Renal cortex interstitium (tissue), 15 donors: ENCODE measurements at places on chromosomes 6 and 20. TPM values are rescaled to one million over a fixed set of nuclear protein-coding genes. Genes with fewer than 3 reads are reported as not detected.

The SLC32A1 gene
- polyA plus RNA-seq = 1.4 TPM

The SSTR4 gene
- polyA plus RNA-seq = 0.14 TPM

The FOXQ1 gene
- 11.9 TPM for polyA plus RNA-seq

The EFCAB8 gene
- 0.04 TPM for polyA plus RNA-seq

The CRISP3 gene
- polyA plus RNA-seq = 0.31 TPM

The GJA10 gene
- not detected for polyA plus RNA-seq

- DNase-seq = no peak
Measured at GRCh38 chr6:39050453-39051112, 2.0 kb downstream of the GLP1R start.

DNA sequence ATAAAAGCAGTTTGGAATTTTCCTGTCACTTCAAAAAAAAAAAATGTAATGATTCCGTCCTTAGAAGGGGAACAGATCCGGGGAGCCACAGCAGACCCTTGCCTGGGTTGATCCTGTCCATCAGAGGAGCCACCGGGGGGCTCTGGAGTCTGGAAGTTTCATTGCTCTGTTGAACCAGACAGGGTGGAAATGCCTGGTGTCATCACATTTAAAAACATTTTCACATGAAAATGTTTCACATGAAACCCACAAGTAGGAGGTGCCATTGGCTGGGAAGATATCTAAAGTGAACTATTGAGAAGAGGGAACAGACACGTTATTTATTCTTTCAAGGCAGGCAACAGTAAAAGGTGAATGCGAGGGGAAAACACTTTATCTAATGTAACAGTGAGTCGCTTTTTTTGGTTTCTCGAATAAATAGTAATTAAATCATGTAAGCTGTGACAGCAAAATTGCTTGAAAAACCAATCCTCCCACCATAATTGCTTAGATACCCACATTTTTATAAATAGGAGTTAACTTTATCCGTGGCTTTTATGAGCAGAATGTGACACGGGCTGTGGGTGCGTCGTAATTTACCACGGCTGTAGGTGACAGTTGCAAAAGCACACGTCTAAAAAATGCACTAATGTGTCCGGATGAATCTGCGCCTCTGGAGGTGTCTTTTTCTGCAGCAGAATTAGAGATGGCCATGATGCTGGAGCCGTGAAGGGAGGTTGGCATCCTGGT, 323.4 kb downstream of the TAF4 start:
- DNase-seq = no peak

DNA sequence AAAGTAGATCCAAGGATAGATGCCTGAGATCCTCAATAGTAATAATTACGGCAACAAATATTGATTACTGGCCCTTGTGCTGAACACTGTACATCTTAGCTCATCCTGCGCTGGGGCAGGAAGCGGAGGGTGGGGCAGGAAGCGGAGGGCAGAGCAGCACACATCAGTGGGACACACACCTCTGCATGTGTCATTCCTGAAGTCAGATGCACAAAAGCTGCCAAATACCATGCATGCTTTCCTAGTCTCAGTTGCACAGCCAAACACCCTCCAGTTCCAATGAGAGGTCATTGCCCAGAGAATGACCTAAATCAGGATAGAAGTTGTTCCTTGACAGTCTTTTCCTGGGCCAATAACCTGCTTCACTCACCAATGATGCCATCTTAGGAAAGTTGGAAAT, 74.4 kb upstream of the FOXC1 start:
- no peak for DNase-seq

GRCh38 chr20:41142919-41143318, 5.6 kb downstream of the PLCG1 start:
- DNase-seq = no peak

GRCh38 chr6:1624851-1625781, 15.4 kb downstream of the FOXC1 start:
- no peak for DNase-seq

- no peak for DNase-seq
Measured at GRCh38 chr20:41170386-41171105, 33.2 kb downstream of the PLCG1 start.

DNA sequence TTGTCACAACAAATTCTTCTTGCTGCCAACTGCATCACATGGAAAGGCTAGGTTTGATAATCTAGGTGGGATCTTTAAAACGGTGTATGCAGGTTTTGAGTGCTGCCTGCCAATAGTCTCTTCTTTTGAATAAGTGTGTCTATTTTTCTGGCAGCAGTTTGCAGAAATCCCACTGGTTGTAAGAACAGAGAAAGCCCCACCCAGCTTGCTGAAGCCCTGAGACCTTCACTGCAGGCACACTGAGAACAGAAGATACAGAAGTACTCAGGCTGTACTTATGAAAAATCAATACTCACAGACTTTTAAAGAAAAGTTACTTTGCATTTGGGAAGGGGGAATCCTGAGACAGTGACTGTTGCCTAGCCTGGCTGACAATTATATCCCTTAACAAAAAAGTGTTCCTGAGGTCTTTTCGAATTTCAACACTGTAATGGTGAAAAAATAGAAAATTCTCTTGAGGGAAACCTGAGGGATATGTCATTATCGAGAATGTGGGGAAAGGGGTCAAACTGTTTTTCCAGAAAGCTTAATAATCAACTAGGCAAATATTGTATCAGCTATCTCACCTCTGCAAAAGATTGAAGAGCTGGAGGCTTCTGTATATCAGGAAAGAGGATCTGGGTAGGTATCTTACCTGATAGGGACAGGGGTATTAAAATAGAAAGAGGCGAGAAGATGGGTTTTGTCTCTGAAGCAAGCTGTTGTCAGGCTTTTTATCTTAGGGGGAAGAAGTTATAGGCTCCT, 199.9 kb downstream of the LRFN2 start:
- no peak for DNase-seq

DNA sequence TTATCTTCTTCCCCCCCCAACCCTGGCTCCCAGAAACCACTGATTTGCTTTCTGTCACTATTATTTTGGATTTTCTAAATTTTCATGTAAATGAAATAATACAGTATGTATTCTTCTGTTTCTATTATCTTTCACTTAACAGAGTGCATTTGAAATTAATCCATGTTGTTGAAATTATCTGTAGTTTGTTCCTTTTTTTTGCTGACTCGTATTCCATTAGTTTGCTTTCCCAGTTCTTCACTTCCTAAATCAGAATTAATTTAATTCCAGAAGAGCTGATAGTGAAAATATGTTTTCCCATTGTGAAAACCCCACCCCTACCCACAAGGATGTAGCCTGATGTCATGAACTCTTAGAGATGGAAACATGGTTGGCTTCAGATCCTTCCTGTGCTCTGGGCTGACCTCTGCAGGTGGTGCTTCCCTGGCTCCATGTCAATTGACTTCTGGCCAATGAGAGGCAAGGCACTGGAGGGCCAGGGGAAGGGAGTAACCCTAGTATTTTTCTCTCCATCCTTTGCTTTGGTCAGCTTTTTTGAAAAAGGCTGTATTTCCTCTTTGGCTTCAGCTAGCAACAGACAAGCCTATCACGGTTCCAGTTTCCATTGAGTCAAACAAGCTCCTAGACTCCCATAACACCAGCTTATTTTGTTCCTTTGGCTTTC, 244.4 kb upstream of the HSF2 start:
- DNase-seq = no peak

DNA sequence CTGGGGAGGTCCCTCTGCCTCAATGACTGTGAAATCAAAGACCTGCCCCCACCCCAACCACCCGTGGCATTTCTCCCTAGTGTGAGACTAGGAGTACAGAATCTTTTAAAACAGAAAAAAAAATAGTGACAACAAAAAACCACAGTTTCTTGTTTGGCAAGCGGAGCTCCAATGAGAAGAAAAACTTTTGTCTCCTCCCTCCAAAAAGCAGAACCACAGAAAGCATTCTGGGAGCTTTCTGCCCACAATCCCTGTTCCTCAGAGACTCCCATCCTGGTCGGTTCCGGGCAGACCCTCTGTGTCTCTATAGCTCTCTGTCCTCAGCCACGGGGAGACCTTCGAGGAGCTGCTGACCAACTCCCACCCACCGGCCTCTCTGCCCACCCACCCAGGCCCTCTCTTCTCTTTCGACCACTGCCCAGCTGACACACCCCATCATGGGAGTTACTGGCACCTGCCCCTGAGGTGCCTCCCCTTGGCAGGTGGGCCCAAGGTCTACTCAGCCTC, 4.9 kb downstream of the PREX1 start:
- DNase-seq = no peak

- no peak for DNase-seq
Measured at GRCh38 chr6:146990821-146991798, 213.1 kb upstream of the STXBP5 start.

DNA sequence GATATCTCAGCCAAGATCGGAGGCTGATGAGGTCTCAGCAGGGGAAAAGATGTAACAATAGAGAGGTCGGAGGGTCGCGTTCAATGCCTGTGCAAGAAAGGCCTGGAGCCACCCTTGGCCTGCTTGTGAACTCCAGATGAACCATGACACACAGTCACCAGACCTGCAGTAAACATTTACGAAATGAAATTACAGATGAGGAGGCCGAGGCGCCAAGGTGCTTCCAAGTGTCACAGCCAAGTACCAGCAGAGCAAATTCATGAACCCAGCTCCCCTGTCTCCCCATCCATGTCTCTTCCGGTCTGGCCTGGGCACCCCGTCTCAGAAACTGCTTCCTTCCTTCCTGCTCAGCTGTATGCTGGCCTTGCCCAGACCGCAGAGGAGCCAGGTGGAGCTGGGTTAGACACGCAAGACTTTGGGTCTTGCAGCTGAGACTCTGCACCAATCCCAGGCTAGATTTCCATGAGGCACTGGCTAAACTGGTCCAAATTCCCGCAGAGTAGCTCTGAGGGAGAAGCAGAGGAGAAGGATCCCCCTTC, 48.1 kb downstream of the CHMP4B start:
- no peak for DNase-seq

DNA sequence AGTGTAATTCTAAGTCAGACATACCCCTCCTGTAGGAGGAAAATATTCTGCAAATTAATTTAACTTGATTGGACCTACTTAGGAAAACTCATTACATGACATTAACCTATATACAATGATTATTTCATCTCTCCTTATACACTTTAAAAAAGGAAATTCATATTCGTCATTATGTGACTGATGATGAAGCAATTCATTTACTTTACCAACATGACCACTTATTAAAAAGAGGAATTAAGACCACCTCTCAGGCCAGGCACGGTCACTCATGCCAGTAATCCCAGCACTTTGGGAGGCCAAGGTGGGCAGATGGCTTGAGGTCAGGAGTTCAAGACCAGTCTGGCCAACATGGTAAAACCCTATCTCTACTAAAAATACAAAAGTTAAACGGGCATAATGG, 11.6 kb downstream of the AKIRIN2 start:
- DNase-seq = no peak

- DNase-seq = no peak
Measured at GRCh38 chr20:6426287-6426891, 303.6 kb upstream of the FERMT1 start.

DNA sequence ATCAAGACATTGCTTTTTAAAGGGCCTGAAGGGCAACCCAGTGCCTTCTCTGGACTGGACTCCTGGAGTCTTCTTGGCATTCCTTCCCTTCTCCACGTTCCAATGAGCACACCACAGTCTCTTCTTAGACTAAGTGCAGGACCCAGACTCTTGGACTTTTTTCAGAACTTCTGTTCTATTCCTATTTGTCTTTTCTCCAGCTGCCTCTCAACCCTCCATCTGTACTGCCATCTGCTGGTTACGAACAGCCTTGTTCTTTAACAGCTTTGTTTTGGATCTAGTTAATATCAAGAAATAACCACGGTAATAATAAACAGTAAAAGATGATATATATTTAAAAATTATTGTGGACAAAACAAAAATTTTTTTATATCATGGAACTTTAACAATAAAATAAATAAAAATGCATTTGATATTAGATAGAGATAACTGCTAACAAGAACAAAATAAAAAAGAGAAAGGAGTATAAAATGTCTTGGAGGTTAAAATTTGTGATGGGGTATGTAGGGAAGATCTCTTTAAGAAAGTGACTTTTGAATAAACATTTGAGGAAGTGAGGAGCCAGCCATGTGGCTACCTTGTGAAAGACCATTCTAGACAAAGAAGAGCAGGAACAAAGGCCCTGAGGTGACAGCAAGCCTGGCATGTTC, 105.1 kb upstream of the HCRTR2 start:
- peak; percentile 15 for DNase-seq
